Germinal center (tissue), 1 donor: ENCODE measurements at places on chromosomes 11 and 22.

DNA sequence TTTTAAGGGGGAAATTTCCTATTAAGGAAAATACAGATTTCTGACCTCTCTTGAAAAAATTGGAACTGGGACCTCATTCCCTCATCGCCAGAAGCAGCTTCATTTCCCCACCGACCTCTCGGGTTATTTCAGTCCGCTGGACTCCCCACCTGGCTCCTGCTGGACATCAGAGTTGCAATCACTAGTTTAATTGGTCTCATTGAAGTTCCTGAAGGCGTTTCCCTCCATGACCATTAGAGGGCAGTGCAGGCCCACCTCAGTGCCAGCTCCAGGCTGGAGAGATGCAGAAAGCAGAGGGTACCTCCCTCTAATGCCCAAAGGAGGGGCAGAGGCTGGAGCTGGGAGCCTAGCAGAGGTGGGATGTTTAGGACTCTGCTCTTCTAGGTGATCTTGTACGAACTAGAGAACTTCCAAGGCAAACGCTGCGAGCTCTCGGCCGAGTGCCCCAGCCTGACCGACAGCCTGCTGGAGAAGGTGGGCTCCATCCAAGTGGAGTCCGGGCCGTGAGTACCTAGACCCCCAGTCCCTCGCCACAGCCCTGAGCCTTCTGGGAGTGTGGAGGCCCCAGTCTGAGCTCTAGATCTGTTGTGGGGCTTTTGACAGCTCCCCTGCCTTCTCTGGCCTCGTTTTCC lies 2.7 kb downstream of the CRYBB3 start:
- DNase-seq = peak; percentile 66

GRCh38 chr22:45816776-45817175 lies 145.1 kb downstream of the ATXN10 start:
- no peak for DNase-seq

DNA sequence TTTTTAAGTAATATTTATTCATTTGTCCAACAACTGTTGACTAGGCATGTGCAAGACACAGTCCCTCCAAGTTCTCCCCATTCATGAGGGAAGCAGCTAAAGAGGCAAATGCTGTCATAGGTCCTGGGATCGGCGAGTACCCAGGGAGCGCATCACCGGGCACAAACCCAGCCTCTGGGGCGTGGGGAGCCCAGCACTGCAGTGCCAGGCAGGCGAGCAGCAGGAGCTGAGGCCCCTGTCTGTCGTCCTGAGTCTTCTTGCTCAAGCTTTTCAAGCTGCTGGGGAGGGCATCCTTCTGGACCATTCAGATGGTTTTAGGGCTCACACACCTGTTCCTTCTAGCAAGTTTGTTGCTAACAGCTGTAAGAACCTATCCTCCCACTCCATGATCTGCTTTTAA lies 62.1 kb downstream of the PPFIA1 start:
- no peak for DNase-seq

- DNase-seq = no peak
Measured at GRCh38 chr11:118619444-118620197, 12.2 kb downstream of the PHLDB1 start.

- peak; percentile 59 for DNase-seq
Measured at GRCh38 chr11:121372671-121373429, 79.3 kb upstream of the SORL1 start.

DNA sequence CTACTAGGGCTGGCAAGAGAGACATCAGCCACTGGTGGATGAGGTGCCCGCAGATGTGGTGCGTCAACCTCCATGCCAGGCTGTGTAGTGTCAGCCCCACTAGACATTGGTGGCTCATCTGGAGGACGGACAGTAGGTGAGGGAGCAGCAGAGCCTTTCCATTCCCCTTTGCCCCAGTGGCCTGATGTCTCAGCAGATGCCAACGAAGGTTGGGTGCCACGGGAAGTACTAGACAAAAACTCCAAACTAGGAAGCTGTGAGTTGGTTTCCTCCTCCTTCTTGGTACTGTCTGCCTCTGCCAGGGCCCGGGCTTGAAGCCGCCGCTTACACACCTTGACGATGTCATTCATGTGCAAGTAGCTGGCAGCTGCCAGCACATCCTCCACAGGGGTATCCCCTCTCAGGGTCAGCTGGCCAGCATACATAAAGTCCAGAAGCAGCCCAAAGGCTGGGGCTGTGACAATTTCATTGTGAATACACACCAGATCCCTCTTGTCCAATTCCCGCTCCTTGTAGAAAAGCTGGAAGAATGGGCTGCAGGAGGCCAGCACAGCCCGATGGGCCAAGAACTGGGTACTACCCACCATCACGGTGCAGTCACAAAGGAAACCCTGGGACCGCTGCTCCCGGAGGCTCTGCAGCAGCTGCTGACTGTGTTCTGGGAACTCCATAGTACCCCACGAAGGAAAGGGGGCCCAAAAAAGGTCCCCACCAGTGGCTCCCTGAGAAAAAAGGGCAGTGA lies 795 bp downstream of the ZBTB3 start:
- DNase-seq = no peak

- no peak for DNase-seq
Measured at GRCh38 chr11:68216171-68216938, 3.3 kb upstream of the KMT5B start.

GRCh38 chr22:38820020-38820419 lies 23.8 kb downstream of the NPTXR start:
- DNase-seq = no peak

GRCh38 chr11:58902881-58903280 lies 36.4 kb upstream of the GLYATL1 start:
- no peak for DNase-seq

GRCh38 chr11:57646799-57647303 lies 2.9 kb downstream of the YPEL4 start:
- DNase-seq = no peak

DNA sequence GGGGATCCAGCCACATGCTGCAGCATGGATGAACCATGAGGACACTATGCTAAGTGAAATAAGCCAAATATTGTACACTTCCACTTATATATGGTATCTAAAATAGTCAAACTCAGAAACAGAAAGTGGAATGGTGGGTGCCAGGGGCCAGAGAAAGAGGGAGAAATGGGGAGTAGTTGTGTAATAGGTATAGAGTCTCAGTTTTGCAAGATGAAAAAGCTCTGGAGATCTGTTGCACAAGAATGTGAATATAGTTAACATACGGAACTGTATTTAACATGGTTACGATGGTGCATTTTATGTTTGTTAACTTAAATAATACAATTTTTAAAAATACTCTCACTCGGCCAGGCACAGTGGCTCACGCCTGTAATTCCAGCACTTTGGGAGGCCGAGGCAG lies 21.2 kb downstream of the GDPD5 start:
- no peak for DNase-seq

DNA sequence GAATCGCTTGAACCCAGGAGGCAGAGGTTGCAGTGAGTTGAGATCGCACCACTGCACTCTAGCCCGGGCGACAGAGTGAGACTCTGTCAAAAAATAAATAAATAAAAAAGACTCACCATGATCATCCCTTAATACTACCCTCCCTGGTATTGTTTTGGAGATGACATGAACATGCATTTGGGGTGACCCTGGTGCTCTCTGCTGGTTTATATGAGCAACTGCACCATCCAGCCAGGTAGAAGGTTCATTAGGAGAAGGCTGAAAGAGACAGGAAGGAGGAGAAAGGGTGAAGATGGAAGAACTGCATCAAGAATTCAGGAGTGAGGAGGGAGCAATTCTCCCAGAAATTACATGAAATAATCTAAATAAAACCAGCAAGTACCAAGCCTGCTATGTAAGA lies 37.8 kb downstream of the SLC5A1 start:
- peak; percentile 46 for DNase-seq

DNA sequence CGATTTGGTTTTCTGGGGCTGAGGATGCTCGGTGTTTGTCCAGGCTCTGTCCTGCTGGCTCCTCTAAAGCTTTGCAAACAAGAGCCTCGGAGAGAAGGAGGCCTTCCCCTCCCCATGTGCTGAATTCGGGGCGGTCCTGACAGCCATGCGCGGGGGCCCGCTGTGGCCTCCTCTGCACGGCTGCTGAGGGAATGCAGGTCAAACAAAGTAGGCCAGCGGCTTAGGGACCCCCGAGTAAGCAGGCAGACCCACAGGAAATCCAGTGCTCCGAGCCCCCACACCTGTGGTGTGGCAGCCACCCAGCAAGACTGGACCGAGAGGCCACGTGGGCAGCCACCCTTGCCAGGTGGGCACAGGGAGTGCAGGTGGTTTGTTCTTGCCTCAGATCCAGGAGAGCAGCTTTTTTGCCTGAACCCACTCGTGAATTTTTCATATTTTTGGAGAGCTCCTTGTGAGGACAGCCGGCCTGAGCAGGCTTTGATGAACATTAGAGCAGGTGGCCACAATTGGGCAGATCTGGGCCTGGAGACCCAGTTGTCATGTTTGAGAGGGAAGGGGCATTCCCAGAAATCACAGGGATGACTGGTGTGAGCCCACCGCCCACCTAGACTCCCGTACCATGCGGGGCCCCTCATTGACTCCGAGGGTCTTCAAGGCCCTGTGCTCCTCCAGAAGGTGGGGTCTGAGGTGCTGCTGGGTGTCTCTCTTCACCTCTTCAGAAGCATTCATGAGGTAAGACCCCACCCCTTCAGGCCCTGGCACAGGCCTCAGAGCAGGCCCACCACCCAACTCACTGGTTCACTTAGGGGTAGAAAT lies 43.0 kb upstream of the KCNQ1OT1 start:
- DNase-seq = no peak

DNA sequence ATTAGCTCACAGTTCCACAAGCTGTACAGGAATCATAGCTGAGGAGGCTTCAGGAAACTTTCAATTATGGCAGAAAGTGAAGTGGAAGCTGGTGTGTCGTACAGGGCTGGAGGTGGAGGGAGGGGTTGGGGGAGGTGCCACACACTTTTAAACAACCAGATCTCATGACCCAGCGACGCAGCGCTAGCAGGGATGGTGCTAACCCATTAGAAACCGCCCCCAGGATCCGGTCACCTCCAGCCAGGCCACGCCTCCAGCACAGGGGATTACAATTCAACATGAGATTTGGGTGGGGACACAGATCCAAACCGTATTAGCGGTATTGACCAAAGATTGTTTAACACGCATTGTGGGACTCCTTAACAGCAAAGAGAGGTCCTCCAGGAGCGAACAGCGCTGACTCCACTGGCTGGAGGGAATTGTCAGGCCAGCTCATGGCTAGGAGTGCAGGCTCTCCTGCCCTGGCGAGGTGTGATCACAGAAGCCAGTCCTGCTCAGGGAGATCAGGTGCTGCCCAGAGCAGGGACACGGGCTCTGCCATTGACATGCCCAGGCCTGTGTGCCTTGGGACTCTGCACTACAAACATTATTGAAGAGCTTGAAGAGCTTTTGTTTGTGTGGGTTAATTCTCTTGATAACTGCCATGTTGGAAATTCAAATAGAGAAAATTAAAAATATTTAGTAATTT lies 215.3 kb downstream of the TBC1D22A start:
- no peak for DNase-seq

GRCh38 chr22:28937206-28938025 lies 54.0 kb downstream of the ZNRF3 start:
- DNase-seq = no peak

GRCh38 chr11:62665599-62666258 lies 617 bp downstream of the CSKMT start:
- peak; percentile 38 for DNase-seq

DNA sequence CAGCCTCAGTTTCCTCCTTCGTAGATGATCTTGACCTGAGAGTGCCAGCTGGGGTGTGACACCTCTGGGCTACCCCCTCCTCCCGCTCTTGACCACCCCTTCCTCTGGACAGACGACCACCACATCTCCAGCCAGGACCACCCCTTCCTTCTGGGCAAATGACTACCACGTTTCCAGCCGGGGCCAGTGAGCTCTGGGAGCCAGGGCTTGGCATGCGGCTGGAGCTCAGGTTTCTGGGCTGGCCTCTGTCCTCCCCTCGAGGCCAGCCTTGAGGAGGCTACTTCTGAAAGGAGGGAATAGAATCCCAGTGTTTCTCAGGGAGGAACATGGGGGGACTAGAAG lies 120.9 kb downstream of the KCNQ1OT1 start:
- DNase-seq = no peak

DNA sequence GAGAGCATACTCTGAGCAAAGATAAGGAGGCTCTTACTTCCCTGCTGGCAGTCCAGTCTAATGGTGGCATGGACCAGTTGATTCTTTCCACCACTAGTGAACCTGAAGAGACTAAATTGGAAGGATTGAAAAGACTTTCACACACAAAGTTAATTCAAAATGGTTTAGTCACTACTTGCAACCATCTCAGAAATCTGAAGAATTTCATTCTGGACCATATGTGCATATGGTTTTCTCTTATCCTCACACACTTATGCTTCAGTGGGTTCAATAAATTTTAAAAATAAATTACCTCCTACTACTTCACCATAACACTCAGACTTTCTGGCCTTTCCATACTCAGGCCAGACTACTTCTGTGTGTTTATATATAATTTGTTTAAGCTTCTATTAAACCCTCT lies 44.7 kb downstream of the CADM1 start:
- DNase-seq = no peak

DNA sequence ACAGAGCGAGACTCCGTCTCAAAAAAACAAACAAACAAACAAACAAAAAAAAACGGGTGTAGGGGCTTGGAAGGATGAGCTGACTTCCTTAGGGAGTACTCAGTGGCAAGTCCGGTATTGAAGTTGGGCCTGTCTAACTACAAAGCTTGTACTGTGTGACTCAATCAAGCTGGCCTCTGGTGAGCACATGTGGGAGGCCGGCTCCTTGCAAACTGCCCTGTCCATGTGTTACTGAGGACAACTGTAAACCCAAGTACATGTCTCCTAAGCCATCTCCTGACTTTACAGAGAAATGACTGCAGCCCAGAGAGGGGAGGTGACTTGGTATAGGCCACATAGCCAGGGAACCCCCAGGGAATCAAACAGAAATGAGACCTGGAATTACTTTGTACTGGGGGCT lies 11.6 kb downstream of the RIBC2 start:
- DNase-seq = no peak

GRCh38 chr11:70703141-70704064 lies 305.1 kb downstream of the CTTN start:
- DNase-seq = no peak

- DNase-seq = no peak
Measured at GRCh38 chr11:122068141-122068540, 47.9 kb downstream of the BLID start.

DNA sequence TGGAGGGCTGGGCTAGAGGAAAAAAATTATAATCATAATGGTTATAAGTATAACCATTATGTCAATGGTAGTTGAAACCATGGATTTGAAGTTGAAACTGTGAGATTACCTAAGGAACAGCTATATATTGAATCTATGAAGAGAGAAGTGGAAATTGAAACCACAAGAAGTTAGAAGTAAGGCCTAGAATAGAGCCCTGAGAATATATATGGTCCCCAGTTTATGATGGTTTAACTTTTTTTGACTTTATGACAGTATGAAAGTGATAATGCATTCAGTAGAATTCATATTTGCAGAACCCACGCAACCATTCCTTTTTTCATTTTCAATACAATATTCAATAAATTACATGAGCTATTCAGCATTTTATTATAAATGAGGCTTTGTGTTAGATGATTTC lies 15.0 kb downstream of the AASDHPPT start:
- DNase-seq = no peak

- no peak for DNase-seq
Measured at GRCh38 chr11:113019711-113020110, 58.5 kb downstream of the NCAM1 start.
